ENCODE measurements at places on chromosomes 5 and 9.

DNA sequence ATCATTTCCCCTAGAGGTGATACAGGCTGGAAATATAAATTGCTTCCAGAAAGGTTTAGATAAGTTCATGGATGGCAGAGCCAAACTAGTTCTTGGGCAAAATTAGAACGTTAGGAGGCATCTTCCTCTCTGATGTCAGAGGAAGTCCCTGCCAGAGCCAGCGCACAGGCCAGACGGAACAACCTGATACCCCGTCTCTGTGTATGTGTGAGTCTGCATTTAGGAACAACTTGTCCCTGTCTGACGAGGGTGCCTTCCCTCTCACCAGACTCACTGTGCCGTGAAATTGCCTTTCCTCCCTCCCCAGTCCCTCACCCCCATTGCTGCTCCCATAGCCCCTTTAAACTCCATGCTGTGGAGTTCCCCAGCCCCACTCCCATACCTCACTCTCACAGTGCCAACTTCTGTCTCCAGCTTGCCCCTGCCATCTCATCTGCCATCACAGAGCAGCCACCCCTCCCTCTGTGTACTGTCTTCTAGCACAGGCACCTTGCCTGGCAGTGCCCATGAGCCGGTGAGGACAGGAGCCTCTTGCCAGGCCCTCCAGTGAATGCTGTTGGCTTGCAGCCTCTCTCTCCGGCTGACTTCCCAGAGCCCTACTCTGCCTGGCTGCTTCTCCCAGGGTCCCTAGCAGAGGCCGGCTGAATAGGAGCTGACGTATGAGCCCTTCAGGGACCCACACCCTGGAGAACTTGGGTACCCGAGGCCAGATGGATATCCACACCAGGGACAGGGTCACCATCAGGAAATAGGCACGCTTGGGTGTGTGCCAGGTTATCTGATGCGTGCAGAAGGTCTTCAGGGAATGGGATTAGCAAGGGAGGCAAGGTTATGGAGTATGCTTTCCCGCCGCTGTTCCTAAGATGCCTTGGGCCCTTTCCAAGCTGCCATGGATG lies 26.7 kb downstream of the UNC5A start:
- DNase-seq, result no peak

DNA sequence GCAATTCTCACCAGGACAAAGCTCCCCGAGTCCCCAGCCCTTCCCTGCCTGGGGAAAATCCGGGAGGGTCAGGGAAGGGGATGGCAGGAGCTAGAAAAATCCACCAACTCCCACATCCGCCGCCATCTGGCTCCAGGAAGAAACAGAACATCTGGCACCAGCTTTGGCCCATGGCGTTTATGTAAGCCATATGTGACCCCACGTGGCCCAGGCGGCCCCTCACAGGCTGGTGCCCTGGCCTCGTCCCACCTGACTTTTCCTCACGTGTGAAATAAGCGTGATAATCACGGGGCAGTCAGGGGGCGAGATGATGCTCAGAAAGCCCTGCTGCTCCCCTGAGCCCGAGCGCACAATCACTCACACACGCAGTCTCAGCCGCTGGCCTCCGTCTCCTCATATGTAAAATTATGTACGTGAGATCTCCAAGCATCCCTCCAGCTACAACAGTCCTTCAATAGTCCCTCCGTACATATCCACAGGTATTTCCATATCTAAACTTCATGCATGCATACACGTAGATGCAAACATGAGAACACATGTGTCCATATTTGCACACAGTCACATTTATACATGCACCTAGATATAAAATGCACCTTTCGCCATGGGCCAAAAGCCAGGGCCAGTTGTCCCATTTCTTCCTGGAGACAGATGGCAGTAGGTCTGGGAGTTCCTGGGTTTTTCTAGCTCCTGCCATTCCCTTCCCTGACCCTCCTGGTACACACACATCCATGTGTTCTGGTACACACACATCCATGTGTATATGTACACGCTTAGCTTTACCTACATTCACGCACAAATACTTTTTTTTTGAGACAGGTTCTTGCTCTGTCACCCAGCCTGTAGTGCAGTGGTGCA lies 28.9 kb downstream of the PLPP7 start:
- no peak for DNase-seq

- no peak for DNase-seq
Measured at GRCh38 chr9:131277287-131277909, 1.1 kb upstream of the FAM78A start.

- DNase-seq, result no peak
Measured at GRCh38 chr9:100160021-100160420, 61.0 kb downstream of the INVS start.
